Dermis blood vessel endothelial cell (primary cell): ENCODE measurements at places on chromosomes 2 and 18.

- no peak for DNase-seq
These were observed 22.1 kb upstream of the COL6A3 start for GRCh38 chr2:237435844-237436587.

- no peak for DNase-seq
These were observed 69.9 kb upstream of the SLC1A4 start for GRCh38 chr2:64919261-64919660.

DNA sequence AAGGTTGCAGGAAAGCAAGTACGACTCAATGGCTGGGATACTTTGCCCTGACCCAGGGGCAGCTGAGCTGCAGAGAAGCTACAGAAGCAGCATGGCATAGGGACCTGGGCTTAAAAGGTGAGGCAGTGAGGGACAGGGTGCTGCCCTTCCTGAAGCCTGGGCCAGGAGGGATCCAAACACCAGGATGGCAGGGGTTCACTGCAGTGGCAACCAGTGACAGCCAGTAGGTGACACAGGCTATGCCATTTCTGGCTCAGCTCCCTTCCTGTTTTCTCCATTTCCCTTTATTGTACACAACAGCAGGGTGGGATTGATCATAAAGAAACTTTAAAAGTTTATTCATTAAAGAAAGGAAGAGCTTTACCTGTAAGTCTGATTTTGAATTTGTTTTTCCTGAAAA, 48.8 kb downstream of the CABYR start:
- no peak for DNase-seq

DNA sequence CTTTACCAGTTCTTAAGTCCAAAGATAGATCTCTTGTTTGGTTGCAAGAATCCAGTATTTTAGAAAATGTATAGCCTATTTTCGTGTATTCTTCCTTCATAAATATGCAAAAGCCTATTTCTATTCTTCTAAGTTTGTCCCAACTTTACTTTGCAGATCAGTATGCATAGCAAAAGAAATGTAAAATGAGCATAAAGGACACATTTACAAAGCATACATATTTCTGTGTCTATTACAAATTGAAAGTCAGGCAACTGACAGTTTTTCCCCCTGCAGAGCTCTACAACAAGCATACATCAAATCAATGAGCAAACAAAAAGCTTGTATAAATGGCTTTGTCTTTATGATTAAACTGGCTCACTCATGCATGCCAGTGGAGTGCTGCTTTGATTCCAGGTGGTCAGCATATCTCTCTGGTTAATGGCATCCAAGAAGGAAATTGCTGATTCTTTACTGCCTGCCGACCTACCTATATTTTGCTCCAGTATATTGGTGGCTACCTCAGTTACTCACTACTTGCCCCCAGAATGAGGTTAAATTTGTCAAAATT, 10.0 kb upstream of the VPS54 start:
- DNase-seq: no peak

- DNase-seq: peak; percentile 42
These were observed 405 bp downstream of the PPP3R1 start for GRCh38 chr2:68251855-68252399.
